ENCODE measurements at places on chromosomes 2 and 18.

DNA sequence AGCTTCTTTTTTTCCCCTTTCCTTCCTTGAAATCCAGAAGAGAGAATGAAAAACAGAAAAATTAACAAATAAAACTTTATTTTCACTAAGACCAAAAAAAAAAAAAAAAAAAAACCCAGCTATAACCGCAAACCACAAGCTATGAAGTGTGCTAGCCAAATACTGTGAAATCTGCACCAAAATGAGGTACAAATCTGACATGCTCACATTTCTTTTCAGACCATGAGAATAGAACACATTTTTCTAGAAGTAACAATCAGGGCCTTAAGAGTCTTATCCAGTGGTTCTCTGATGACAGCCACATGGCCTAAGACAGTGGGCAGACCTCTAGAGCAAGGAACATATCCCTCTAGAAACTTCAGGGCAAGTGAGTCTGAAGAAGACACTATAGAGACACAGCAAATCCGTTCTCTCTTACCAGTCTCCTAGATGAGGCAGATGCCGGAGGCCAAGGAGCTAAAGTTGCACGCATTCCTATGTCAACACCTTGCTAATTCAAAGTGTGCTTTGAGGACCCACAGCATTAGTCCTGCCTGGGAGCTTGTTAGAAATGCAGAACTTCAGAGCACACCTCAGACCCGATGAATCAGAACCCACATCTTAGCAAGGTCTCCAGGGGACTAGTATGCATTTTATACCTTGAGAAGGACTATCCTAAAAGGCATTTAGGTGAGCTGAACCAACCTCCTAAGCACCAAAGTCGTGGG is 317.1 kb downstream of the MYCN start:
- DNase-seq: no peak

- no peak for DNase-seq
Measured at GRCh38 chr2:10920764-10921388, 9.1 kb downstream of the KCNF1 start.

GRCh38 chr2:161576421-161576820 is 47.8 kb upstream of the SLC4A10 start:
- no peak for DNase-seq

GRCh38 chr2:215418064-215418963 is 17.6 kb downstream of the FN1 start:
- DNase-seq: no peak

DNA sequence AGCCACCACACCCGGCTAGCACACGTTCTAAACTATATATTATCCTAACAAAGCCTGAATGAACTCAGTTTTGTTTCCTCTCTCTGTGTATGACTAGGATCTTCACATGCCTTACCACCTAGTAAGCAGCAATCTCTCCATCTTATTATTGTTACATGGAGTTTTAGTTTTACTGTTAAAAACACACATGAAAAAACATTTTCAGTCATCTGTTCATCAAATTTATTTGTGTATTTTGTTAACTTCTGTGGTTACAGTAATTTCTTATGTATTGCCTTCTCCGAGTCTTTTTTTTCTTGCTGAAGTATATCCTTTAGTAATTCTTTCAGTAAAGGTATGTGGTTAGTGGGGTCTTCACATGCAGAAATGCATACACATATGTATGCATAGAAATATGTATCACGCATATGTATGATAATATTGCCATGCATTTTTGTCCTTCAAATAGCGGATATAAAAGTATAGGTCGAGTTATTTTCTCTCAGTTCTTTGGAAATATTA is 31.4 kb downstream of the ANO7 start:
- DNase-seq: no peak

- no peak for DNase-seq
Measured at GRCh38 chr2:229610333-229610732, 104.0 kb downstream of the DNER start.

DNA sequence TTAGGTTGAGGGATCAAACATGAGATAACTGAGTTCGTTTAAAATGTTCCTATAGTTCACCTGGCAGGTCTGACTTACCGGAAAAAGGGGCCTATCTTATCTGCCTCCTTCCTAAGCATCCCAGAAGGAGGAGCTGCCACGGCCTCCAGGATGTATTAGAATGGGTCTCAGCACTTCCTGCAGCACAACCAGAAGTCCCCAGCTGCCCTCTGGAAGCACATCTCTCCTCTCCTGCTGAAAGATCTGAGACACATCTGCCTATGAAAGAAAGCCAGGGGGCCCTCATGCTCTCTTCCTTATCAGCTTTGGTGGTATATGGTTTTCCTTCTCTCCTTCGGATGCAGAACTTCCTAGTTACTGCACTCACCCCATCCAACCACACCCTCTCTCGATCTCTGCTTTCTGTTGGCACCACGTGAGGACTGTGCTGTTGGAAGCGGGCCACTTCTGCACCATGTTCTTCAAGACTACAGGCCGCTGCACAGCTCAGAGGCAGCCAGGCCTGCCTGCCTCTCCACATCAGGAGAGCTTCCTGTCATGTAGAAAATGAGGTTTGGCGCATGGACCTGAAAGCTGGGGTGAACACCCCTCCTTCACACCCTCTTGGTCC is 6.5 kb downstream of the IGFBP5 start:
- DNase-seq: no peak

DNA sequence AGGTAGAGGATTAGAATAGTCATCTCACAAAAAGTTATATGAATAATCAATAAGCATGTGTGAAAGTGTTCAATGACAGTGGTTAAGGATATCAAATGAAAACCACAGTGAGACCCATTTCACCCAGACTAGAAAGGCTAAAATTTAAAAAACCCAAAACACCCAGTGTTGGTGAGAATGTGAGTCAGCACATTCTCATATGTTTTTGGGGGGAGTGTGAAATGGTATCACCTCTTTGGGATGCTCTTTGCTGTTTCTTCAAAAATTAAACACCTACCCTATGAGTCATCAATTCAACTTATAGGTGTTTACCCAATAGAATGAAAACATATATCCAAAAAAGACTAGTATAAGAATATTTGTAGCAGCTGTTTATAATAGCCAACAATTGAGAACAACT is 69.8 kb downstream of the MAP3K20 start:
- no peak for DNase-seq

DNA sequence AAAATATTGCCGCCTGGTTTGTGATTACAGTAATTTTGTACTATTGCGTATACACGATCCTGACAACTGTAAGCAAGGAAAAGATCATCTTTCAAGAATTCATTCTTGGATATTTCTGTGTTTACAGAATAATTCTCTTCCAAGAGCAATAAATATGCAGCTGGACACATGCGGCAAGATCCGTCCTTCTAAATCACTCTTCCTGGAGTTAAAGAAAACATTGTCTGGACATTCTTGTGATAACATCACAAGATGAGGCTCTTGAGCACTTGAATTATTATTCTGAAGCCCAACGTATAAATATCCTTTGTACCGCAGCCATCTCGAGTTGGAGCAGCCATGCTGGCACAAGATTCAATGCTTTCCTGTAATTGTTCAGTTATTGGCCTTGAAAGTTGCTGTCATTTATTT is 9.9 kb downstream of the FHL2 start:
- no peak for DNase-seq

Data from right kidney (tissue), 9 donors.